Chondrocyte (in vitro differentiated cells): ENCODE measurements at places on chromosomes 4 and X. TPM values are rescaled to one million over a fixed set of nuclear protein-coding genes. Genes with fewer than 3 reads are reported as not detected.

ATP6AP2 gene
- 149 to 165 TPM (median 163 TPM) in 3 replicates for total RNA-seq

FDCSP gene
- total RNA-seq: not detected in 3 replicates

TCEAL6 gene
- not detected in 3 replicates for total RNA-seq

VEGFC gene
- 11.1 to 25.2 TPM (median 13.5 TPM) in 3 replicates for total RNA-seq

CLCN4 gene
- total RNA-seq: 2.2 to 4.2 TPM (median 4.2 TPM) in 3 replicates

SSX1 gene
- total RNA-seq: not detected in 3 replicates

ITM2A gene
- 0.56 TPM in 1 of 3 replicates, not detected in the others for total RNA-seq

DNA sequence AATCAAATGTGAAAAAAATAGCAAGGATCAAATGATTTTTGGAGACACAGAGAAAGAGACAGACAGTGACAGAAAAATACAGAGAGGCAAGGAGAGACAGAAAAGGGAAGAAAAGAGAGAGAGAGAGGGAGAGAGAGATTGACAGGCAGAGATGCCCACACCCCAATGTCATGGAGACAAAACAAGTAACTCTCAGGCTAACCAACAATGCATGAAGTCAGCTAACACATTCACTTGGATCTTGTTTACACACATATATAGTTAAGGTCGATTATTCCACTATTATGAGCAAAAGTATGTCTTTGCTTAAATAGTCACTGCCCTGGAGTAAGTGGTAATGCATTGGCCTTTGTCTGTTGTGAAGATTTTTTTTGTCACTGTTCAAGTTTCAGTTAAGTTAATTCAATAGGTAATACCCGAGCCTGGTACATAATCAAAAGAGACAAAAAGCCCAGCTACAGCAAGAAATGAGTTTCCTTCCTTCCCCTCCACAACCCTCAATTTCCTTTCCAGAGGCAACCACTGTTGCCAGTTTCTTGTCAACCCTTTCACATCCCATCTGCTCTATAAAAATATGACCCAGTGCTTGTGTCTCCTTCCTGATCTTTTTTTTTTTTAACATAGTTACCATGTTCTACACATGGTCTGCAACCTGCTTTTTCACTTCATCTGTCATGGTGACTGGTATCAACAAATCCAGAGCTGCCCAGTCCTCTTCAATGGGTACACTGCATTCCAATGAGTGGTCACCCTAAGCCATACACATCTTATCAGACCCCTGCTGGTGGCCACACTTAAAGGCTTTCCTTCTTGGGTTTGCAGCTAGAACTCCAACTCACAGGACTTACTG, 52.1 kb downstream of the PROM1 start:
- no peak for DNase-seq

DNA sequence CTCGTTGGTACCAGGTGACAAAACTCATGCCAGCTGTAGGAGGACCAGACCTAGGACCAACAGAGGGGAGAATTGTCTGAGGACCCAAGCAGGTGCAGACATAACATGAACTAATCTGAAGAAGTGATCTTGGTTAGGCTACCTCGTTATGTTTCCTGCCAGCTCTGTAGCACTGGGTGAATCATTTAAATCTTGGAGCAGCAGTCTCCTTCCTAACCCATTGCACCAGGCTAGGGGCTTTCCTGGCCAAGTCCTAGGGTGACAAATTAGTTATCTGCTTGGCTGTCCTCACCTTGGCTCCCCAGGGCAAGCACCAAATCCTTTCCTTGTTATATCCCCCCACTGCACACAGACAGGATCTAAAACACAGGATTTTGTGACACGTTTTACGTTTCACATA, 87.8 kb downstream of the WWC2 start:
- DNase-seq: no peak

GRCh38 chr4:168409089-168409801, 71.0 kb downstream of the DDX60L start:
- DNase-seq: no peak

GRCh38 chr4:25958110-25958509, 44.1 kb downstream of the SMIM20 start:
- DNase-seq: no peak

GRCh38 chr4:95546866-95547714, 1.7 kb downstream of the UNC5C start:
- no peak for DNase-seq

DNA sequence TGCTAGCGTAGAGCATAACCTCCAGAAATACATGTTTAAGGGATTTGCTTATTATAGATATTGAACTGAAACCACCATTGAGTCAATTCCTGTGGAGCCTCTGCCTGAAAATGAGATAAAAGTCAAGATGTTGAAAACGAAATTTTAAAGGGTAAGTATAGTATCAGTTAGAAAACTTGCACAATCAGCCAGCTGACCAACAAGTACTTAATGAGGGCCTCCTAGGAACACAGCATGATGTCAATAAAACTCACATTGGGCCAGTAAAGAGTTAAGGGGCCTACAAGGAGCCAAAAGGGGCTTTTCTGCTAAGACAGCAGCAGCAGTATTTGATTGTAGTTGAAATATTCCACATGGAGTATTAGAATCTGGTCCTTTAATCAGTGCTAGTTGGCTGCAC, 314.1 kb upstream of the PPARGC1A start:
- DNase-seq: no peak

DNA sequence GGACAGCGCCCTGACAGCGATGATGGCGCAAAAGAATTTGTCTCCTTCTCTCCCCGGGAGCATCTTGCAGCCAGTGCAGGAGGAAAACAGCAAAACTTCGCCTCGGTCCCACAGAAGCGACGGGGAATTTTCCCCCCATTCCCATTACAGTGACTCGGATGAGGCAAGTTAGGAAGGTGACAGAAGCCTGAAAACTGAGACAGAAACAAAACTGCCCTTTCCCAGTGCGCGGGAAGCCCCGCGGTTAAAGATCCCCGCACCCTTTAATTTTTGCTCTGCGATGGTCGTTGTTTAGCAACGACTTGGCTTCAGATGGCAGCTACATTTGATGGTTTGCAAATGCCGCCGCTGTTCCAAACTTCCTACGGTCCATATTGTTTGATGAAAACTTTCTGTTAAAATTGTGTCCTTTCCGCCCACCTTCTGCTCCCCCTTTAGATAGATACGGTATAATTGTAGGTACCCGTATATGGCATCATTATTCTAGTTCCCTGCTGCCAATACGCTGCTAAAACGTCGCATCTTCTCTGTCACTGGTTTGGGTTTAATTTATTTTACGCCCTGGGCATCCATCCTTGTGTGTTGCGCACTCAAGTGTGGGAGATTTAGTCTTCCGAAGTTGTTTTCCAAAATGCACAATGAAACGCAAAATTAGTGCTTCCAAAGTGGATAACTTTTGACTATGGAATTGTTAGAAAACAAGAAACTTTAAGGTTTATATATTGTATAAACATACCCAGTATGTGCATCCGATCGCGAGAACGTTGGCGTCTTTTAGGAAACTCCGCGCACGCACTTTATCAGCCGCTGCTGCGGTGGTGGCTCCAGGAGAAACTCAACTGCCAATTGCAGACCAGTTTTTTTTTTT, 1.5 kb downstream of the ATOH1 start:
- DNase-seq: no peak

GRCh38 chr4:144591401-144591800, 54.6 kb upstream of the HHIP start:
- no peak for DNase-seq

DNA sequence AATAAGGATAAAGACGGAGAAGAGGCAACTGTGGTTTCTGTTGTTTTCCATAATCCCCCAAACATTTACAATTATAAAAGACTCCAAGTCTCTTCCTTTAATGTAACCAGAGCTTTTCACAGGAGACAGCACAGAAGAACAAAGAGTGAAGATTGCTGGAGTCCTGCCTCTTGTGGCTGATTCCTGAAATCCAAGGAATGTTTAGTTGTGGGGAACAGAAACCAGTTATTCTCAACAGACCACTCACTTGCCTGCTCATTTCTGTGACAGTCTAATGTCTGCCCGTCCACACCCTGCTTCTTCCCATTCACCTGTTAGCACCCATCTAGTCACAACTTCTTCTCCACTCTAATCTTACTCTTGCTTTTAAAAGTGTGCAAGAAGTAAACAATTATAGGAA, 12.1 kb downstream of the TEX13B start:
- DNase-seq: no peak

DNA sequence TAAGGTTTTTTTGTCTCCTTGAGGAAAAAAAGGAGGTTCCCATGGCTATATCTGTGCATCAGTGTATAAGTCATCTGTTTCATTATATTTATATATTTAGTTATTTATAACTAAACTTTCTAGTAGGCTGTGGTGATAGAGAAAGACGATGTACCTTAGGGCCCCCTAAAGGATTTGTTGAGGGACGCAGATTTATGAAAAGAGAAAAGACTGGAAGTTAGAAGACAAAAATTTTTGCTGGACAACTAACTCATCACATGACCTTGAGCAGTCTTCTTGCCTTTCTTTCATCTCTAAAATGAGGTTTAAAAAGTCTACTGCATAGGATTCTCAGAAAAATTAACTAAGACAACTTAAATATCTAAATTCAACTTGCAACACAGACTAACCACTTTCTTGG, 6.1 kb downstream of the GASK1B start:
- no peak for DNase-seq

- no peak for DNase-seq
These were observed 863.9 kb downstream of the RAPGEF2 start for GRCh38 chr4:159966746-159967145.

DNA sequence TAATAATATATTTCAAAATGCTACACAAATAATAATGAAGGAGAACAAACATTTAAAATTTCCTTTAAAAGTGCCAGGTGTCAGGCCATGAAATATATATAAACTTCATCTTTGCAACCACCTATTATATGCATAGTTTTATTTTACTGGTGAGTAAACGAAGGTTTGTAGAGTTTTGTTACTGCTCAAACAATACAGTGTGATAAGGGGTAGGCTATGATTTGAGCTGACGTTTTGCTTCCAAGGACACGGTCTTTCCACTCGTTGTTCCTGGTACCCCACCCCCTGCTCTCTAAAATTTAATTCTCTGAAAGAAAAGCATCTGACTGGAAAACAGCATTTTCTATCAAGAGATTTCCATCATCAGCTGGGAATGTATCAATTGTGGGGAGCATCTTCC, 27.2 kb upstream of the GPRIN3 start:
- DNase-seq: no peak

DNA sequence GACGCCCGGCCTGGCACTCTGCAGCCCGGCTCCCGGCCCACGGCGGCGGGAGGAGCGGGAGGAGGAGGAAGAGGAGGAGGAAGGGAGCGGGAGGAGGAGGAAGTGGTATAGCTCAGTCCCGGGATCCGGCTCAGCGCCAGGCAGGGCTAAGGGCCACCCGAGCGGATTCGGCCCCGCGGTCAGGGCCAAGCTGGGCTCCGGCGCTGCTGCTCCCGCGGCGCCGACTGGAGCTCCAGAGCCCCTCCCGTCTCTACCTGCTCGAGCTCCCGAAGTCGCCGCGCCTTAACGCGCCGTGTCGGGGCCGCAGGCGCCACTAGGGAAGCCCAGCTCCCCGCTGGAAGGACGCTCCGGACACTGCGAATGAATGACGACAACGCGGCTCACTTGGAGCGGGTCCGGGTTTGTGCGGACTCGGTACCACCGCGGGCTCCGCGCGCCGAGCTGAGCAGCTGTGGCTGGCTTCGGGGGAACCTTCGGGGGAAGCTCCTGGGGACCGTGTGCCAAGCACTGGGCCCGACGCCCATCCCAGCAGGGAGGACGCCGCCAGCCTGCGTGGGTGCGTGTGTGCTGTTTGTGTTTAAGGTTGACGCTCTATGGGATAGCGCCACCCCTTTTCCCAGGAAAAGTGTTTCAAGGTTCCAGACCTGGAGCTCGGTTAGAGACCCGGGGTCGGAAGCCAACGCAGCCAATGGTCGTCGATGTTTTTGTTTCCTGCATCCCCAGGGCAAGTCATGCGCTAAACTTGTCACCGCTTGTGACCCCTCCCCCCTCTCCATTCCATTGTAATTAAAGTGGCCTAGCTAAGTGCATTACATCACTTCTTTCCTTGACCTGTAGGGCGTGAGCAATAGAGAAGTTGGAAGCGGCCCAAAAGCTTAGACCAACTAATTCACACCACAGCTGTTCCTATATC, at the start of gene TBC1D9:
Gene TBC1D9 (minus strand): TSS at position 67 of the 913 bp plus-strand sequence. CDS start 340 bp downstream, outside the sequence.
- peak; percentile 89 for DNase-seq

DNA sequence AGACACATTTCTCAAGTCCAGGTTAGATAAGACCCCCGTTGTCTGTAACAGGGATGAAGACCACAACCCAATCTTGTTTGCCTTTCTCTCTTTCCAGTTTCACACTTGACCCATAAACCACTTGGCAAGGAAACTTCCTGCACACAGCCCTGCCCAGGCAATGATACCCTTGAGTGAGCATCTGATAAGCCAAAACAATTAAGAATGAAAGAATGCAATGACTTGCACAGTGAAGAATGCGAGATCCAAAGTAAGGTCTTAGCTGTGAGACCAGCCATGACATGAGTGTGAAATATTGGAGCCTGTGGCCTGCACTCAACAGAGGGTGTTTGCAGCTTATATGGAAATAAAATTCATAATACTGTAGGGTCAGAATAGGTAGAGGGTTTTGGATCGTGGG, 37.9 kb upstream of the MXRA5 start:
- DNase-seq: no peak

DNA sequence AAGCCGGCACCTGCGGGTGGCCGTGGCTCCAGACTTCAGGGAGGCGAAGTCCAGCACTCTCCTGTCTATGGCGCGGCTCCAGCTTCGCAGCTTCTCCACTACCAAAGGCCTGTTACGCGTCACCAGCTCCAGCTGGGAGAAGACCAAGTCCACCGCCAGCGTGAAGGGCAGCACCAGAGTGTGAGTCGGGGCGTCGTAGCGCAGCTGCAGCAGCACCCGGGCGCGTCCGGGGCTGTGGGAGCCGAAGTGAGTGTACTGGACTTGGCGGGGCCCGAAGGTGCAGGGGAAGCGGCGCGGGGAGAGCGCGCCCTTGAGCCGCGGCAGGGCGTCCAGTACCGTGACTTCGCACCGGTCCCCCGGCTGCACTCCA, 444 bp downstream of the FREM3 start:
- DNase-seq: no peak

DNA sequence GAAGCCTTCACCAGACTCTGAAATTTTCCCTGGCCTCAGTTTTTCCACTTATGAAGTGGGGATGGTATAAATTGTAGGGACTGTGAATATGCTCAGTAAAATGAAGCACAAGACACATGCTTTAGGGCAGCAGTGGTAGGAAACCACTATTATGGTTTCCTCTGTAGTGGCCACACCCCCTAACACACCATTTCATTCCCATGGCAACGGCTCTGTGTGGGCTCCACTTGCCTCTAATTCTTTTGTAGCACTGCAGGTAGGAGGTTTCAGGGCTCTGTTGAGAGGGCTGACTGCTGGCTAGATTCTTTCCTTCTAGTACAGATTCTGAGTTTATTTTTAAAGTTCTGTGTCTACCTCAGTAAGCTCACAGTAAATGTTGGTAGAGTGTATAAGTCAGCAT, 3.5 kb upstream of the VMA21 start:
- DNase-seq: no peak
